Retinal pigment epithelial cell (primary cell): ENCODE measurements at places on chromosomes 4 and X.

GRCh38 chr4:169229571-169230028 is 41.2 kb downstream of the SH3RF1 start:
- peak; percentile 87 for DNase-seq

DNA sequence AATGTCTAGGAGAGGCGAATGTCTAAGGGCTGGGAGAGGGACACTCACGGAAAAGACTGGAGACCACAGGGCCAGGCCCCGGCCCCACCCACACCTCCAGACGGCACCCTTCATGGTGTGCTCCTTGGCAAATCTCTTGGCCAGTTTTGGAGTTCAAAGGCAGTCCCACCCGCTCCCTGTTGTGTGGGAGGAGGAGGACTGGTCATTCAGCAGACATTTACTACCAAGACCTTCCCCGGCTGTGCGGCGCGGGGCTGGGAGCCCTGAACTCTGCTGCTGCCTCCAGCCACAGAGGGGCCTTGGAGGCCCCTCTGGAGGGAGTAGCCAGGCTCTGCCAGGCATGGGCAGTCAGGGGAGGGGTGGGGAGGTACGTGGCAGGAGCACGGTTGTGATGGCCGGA is 8.7 kb upstream of the TBC1D14 start:
- DNase-seq: no peak

- no peak for DNase-seq
Observed at GRCh38 chr4:145730026-145730425, 50.1 kb downstream of the C4orf51 start.

- DNase-seq: no peak
Observed at GRCh38 chr4:52943677-52944076, 81.6 kb downstream of the RASL11B start.

DNA sequence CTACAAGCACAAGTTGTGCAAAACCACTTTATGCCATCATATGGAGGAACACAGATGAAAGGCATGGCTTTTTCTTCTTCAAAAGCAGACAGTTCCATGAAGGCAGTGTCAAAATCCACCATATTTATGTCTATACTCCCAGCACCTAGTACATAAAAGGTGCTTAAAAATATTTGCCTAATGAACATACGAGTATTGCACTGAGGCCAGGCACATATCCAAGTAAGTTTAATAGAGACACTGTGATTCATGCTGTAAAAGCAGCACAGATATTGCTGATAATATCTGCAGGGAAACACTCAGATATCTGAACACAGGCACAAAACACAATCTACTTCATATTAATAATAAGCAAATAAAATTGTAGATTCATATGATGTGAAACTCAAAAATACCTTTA is 48.1 kb upstream of the CXCL8 start:
- DNase-seq: no peak

GRCh38 chrX:154840856-154841255 is 6.4 kb upstream of the SMIM9 start:
- DNase-seq: no peak

GRCh38 chr4:23759066-23759465 is 130.8 kb downstream of the PPARGC1A start:
- no peak for DNase-seq
